Posterior vena cava (tissue), 2 donors: ENCODE measurements at places on chromosomes 1 and 21. TPM values are rescaled to one million over a fixed set of nuclear protein-coding genes. Genes with fewer than 3 reads are reported as not detected.

The SLC35F3 gene
- total RNA-seq, result not detected

The DNASE2B gene
- total RNA-seq, result not detected

The NUP210L gene
- 0.14 TPM for total RNA-seq

The RIPPLY3 gene
- not detected for total RNA-seq

The ALX3 gene
- total RNA-seq, result not detected

The MTARC1 gene
- 9.2 TPM for total RNA-seq

The TNFSF4 gene
- total RNA-seq, result 1.2 TPM

The BCL10 gene
- 17.0 TPM for total RNA-seq

The SPRR2G gene
- not detected for total RNA-seq

- no peak for DNase-seq
Observed at GRCh38 chr1:5286244-5286643, 631.8 kb downstream of the AJAP1 start.

DNA sequence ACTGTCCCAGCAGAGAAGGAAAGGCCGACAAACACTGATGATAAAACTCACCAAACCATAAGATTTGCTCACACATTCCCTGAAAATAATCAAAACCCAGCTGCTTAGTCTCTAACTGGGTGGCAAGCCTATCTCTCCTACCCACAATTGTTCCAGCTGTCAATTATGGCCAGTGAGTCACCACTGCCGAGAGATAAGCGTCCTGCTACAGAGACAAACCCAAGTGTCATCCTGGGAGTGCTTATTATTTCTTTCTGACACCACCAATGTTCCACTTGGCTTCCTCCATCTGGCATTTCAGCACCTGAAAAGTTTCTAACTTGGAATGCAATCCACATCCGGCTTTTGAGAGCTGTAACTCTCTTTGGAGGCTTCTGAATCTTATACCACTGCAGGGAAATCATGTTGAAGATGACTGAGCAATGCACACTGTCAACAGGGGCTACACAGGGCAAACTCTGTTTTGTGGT is 51.5 kb upstream of the VAV3 start:
- DNase-seq, result no peak

DNA sequence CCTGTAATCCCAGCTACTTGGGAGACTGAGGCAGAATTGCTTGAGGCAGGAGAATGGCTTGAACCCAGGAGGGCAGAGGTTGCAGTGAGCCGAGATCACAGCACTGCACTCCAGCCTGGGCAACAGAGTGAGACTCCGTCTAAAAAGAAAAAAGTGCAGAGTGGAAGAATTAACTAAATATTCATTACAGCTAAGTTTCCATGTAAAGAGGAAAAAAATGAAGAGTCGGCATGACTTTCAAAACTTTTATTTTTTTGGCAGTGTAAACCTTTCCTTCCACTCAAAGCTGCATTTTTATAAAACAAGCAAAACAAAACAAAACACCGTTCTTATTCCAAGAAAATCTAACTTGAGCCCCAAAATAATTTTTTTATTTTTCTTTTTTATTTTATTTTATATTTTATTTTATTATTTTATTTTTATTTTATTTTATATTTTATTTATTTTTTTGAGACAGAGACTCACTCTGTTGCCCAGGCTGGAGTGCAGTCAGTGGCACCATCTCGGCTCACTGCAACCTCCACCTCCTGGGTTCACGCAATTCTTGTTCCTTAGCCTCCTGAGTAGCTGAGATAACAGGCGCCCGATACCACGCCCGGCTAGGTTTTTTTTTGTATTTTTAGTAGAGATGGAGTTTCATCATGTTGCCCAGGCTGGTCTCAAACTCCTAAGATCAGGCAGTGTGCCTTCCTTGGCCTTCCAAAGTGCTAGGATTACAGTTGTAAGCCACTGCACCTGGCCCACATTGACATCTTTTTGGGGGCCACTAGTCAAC is 62.9 kb downstream of the PACC1 start:
- no peak for DNase-seq

DNA sequence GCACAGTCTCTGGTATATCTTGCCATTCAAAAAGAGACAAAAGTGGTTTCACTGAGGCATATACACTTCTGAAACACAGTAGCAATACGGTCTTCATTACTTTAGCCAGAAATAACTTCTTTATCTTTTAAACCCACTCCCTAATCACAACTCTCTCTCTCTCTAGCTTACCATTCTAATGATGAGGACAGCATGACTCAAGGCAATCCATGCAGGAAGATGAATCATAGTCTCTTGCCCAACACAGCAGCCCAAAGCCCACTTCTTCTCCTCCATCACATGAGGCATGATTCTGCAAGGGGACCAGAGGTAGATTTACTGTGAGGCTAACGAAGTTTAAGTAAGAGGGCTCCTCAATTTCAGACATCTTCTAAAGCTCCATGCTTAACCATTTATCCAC is 285.0 kb upstream of the NR5A2 start:
- no peak for DNase-seq

DNA sequence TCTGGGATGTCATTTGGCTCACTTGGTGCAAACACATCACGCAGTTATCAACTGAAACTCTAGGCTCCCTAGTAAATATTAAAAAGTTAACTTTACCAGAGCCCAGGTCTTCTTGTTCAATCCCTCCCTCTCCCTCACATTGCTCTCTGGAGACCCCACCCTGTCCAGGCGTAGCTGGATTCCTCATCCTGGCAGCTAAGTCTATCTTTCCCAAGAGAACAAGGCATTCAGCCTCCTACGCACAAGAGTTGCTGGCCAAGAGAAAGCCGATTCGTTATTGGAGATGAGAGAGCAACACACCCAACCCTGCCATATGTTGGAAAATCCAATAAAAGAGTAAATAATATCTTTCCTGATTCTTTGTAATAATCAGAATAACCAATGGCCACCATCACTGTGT is 117.9 kb downstream of the SLC30A10 start:
- no peak for DNase-seq

- no peak for DNase-seq
Observed at GRCh38 chr1:247557926-247558674, 9.2 kb downstream of the GCSAML start.

DNA sequence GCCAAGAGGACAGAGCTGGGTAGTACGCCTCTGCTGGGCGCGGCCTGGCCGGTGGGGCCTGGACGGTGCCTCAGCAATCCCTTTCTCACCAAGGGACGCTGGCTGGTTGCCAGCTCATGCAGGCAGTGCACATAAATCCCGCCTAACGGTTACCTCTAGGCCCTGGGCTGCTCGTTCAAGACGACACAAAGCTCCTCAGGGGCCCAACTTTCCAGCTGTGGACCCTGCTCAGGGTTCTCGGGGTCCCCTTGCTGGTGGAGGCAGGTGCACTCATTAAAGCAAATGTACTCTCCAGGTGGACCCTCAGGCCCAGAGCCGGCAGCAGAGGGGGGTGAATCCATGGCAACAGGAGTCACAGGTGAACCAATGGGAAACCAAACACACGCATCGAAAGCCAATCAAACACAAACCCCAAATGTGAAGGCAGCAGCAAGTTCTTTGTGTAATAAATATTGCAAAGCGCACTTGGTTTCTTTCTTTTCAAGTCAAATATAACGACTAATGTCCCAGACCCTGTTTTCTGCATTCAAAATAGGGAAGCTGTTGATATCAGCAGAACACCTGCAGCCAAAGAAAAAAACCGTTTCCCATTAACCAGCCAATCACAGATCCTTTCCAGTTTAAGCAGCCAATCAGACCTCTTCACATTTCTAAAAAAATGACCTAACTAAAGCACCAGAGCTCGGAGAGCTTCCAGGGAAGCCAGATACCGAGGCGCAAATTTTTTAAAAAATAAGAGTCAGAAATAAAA is 26.1 kb upstream of the CLSTN1 start:
- DNase-seq, result no peak

DNA sequence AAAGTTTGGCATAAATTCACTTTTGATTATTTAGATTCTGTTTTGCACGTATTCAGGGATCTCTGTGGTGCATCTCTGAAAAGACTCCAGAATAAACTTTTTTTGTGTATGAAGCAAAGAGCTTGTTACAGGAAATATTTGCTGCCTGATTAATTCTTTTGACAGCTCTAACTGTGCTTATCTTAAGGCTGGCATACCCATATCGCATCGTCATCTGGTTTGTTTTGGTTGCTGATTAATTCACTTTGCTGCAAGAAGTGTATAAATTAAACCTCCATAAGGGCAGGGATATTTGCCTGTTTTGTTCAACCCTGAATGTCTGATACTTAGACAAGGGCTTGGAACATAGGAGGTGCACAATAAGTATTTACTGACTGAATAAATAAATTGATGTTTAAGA is 17.5 kb upstream of the DUSP10 start:
- DNase-seq, result no peak

DNA sequence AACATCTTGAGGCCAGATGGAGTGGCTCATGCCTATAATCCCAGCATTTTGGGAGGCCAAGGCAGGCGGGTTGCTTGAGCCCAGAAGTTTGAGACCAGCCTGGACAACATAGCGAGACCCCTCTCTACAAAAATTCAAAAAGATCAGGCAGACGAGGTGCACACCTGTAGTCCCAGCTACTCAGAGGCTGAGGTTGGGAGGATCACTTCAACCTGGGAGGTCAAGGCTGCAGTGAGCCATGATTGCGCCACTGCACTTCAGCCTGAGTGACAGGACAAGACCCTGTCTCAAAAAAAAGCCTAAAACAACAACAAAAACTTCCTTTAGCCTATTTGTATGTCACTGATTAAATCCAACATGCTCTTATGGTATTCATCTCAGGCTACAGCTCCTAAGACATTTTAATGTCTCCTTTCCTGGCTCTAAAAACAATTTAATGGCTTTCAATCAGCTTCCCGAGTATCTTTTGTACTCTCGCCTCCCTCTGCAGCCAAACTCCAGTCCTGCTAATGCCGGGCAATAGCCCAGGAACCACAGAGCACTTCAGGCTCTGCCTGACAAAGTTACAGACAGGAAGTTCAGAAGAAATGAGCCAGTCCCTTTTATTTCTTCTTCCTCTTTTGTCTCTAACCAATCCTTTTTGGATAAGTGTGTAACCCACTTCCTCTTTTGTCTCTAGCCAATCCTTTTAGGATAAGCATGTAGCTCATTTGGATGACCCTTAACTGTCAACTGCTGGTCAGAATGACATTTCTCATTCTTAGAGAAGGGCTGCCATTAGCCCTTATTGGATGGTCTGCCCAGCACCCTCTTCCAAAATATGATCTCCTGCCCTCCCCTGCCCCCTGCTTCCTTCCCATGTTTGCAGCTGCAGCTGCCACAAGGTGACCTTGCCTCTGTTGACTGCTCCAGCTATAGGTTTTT is 6.6 kb upstream of the DOP1B start:
- DNase-seq, result peak; percentile 83

- no peak for DNase-seq
Observed at GRCh38 chr1:204660509-204660908, 25.0 kb downstream of the LRRN2 start.

DNA sequence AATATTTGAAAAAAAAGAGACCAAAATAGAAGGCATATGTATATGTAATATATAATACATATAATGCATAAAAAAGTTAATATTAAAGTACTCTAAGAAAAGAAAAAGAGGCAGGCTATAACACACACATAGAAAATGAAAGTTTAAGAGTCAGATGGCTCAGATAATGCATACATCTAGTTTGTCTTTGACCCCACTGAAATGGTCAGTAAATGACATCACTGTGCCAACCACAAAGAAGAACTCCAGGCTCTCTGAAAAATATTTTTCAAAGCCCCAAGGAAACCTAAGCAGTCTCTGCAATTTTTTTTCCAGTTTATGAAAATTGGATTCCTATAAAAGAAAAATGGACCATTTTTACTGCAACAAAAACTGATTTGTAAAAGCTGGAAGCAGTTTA is 55.4 kb upstream of the SCYL3 start:
- no peak for DNase-seq

DNA sequence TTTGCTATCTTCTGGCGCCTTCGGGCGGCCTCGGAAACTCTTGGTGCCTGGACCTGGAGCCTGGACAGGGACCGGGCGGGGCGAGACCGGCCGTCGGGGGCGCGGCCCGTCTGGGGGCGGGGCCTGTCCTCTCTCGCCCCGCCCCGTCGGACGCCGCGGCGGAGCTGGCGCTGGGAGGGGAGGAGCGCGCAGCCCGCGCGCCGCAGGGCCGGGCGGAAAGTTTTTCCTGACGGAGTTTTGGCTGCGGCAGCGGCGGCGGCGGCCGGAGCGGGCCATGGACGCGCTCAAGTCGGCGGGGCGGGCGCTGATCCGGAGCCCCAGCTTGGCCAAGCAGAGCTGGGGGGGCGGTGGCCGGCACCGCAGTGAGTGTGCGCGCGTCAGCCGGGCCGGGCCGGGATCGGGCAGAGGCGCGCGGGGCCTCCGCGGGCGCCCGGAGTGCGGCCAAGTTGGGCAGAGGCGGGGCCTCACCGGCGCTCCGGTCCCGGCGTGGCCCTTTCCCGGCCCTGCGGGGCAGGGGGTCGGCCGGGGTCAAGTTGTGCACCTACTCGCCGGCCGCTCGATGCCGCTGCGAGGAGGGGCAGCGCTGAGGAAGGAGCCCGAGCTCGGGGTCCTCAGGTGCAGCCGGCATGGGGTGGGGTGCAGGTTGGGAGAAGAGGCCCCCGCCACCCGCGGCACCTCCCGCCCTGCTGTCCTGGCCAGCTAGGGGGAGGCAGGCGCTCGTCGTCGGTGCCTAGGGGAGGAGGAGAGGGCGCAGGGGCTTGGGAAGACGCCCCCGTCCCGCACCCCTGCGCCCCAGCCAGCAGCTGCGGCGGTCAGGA is at the start of gene LDLRAP1:
Gene LDLRAP1, plus strand, starts transcription at position 182 of the 818 bp plus-strand sequence. Its CDS starts 93 bp downstream, at position 275.
- DNase-seq, result peak; percentile 93

DNA sequence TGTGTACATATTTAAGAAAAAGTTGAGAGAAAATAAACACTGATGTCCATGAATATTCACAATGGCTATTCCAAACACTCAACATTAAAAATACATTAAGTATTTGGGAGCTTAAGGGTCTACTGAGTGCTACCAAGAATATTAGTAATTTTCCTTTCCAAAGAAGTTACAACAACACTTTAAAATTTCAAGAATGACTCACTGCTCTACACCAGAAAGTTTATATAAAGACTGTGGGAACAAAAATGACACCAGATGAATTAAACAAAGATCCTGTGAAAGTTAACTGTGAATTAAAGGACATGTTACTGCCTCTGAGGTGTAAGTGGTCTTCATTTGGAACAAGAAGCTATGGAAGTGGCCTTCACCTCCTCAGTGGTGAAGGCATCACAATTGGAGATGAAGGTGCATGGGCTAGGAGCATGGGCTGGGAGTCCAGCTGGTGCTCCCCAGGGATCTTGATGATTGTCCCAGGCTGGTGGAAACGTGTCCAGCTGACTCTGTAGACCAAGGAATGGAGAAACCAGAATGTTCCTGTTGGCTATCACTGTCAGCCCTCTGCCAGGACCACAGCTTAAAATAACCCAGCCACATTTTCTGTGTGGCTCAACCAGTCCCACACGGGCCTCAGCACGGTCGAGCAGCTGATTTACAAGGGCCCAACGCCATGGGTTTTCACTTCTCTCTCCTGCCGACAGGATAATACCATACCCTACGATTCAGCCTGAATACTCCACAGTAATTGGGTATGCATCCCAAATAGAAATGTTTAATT is 28.8 kb downstream of the TAF5L start:
- DNase-seq, result peak; percentile 88
